ENCODE measurements at places on chromosomes 1 and 21.

DNA sequence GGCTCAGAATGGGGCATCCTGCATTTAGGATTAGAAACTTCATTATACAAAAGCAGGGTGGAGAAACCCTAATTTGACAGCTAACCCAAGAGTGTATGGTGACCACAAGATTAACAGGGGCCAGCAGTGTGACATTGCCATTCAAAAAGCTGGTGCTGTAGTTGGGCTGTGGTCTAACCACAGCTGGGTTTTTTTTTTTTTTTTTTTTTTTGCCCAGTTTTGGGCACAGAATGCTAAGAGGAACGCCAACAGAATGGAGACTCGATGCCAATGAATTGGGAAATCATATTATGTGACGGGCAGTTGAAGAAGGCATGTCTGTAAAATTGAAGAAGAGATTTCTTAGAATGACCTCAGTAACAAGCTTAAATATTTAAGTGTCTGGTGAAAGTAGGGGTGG lies 58.4 kb downstream of the NFIA start:
- H3K4me3 ChIP-seq, result no peak overlapping the region
- H3K36me3 ChIP-seq, result no peaks in the 10 kb centered on the region
- no peaks in the 10 kb centered on the region for H3K27me3 ChIP-seq
- H3K27ac ChIP-seq, result no peak overlapping the region
- H3K4me1 ChIP-seq, result peaks cover 2% of the 10 kb centered on the region

GRCh38 chr1:55204997-55205396 lies 10.2 kb downstream of the USP24 start:
- no peak overlapping the region for H3K27ac ChIP-seq
- no peak overlapping the region for H3K4me3 ChIP-seq
- DNase-seq, result no peak
- H3K4me1 ChIP-seq, result peaks cover 2% of the 10 kb centered on the region

DNA sequence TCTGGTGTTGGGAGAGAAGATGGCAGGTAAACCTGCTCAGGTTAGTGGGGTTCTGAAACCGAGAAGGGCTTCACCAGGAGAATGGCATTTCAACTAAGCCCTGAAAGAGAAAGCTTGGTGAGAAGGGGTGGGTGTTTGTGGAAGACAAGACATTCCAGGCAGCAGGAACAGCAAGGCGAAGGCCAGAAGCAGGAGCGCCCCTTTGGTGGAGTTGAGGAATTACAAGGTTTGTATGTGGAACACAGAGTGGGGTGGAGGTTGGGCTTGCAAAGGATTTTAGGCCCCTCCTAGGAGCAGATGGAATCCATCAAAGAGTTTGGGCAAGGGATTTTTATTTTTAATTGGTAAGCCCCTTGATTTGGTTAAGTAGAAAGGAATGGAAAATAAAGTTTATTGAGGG lies 24.8 kb upstream of the ELOA start:
- H3K27me3 ChIP-seq, result no peaks in the 10 kb centered on the region
- no peaks in the 10 kb centered on the region for H3K36me3 ChIP-seq
- peak; percentile 82 for DNase-seq
- no peaks in the 10 kb centered on the region for H3K4me1 ChIP-seq

- H3K27me3 ChIP-seq, result no peaks in the 10 kb centered on the region
- peaks cover 8% of the 10 kb centered on the region for H3K4me1 ChIP-seq
- no peak overlapping the region for H3K4me3 ChIP-seq
These were observed 262.5 kb downstream of the GRIK3 start for GRCh38 chr1:36771660-36772284.

DNA sequence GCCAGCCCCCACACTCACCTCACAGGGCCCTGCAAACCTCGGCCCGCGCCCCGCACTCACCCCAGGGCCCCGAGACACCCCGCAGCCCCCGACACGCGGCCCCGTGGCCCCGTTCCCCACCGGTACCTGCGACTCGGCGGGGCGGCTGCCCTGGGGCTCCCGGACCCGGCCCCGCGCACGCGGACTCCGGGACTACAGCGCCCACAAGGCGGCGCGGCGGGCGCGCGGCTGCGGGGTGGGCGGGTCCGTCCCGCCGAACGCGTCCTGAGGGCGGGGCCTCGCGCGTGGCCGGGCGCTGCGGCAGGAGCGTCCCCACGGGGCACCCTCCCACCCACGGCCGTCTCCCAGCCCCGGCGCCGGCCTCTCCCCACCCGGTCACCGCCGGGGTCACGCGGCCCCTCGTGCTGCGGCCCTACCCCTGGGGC lies at the start of gene SLC19A1:
TSS of gene SLC19A1 (minus strand) at position 199 of the 425 bp plus-strand sequence. CDS start 4,481 bp downstream, outside the sequence.
- no peaks in the 10 kb centered on the region for H3K4me1 ChIP-seq
- H3K36me3 ChIP-seq, result peaks cover 2% of the 10 kb centered on the region
- DNase-seq, result no peak
- no peak within 1 kb of the TSS for H3K27ac ChIP-seq
- H3K4me3 ChIP-seq, result peak within 1 kb of the TSS; percentile 68

DNA sequence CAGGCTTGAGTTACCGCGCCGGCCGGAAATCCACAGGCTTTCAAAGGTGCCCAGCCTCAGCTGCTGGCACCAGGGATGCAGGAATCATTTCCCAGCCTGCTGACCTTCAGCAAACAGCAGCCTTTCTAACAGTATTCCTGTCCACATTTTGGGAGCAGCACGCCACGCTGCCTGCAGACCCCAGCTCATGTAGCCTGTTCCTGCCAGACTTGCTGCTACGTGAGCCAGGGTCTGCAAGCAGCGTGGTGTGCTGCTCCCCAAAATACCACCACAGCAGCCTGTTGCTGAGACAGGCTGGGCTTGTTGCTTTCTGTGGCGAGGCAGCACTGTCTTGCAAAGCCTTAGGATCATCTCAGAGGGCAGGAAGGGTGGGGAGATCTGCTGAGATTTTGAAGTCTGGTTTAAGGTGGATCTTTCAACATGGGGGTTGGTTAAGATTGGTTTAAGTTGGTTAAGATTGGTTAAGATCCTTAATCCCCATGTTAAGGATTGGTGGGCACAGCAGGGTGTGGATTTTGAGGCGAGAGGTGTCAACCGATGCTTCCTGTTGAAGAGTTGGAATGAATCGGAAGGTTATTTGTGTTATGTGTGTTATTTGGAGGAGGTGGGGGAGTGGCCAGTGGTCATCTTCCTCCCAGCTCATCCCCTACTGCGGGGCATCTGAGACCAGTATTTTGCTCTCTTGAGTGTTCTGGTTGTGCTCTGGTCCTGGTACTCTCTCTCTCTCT lies 12.9 kb downstream of the FAAH start:
- peaks cover 6% of the 10 kb centered on the region for H3K4me1 ChIP-seq
- no peaks in the 10 kb centered on the region for H3K36me3 ChIP-seq
- no peak overlapping the region for H3K27ac ChIP-seq
- no peaks in the 10 kb centered on the region for H3K27me3 ChIP-seq
- H3K4me3 ChIP-seq, result no peak overlapping the region

DNA sequence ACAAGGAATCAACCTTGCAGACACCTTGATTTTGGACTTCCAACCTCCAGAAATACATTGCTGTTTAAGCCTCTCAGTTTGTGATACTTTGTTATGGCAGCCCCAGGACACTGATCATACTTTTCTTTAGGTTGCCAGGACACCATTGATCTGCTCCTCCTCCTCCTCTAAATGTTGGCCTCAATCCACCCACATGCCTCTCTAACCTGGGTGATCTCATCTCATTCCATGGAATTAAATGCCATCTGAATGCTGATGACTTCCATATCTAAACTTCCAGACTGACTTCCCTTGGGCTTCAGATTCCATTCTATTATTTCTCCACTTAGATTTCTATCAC lies 7.4 kb upstream of the PPP1R15B start:
- H3K27me3 ChIP-seq, result no peaks in the 10 kb centered on the region
- DNase-seq, result no peak
- H3K36me3 ChIP-seq, result no peaks in the 10 kb centered on the region
- H3K27ac ChIP-seq, result no peak overlapping the region

DNA sequence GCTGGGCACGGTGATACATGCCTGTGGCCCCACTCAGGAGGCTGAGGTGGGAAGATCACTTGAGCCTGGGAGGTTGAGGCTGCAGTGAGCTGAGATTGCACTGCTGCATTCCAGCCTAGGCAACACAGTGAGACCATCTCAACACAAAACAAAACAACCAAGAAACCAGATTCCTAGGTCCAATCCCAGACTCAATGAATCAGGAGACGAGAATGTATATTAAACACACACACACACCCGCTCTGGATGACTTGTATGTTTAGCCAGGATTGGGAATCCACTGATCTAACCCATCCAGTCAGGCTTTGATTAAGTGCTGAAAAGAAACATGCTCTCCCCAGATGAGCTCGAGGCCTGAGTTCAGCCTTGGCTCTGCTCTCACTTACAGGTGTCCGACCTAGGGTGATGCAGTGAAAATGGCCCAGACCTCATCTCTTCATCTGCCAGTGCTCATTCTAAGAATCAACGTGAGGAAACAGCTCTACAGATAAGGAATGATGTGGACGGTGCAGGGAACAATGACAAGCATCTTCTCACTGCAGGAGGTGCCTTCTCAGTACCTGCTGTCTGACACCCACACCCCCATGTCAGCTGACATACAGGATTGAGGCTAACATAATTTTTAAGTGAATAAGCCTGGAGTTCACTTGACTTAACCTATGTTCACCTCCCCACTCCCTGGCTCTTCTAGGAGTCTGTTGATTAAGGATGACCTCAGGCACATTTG lies 15.3 kb upstream of the SRSF4 start:
- H3K27me3 ChIP-seq, result no peaks in the 10 kb centered on the region
- peaks cover 13% of the 10 kb centered on the region for H3K36me3 ChIP-seq
- H3K4me3 ChIP-seq, result no peak overlapping the region
- no peak overlapping the region for H3K27ac ChIP-seq
- no peaks in the 10 kb centered on the region for H3K4me1 ChIP-seq
- no peak for DNase-seq

DNA sequence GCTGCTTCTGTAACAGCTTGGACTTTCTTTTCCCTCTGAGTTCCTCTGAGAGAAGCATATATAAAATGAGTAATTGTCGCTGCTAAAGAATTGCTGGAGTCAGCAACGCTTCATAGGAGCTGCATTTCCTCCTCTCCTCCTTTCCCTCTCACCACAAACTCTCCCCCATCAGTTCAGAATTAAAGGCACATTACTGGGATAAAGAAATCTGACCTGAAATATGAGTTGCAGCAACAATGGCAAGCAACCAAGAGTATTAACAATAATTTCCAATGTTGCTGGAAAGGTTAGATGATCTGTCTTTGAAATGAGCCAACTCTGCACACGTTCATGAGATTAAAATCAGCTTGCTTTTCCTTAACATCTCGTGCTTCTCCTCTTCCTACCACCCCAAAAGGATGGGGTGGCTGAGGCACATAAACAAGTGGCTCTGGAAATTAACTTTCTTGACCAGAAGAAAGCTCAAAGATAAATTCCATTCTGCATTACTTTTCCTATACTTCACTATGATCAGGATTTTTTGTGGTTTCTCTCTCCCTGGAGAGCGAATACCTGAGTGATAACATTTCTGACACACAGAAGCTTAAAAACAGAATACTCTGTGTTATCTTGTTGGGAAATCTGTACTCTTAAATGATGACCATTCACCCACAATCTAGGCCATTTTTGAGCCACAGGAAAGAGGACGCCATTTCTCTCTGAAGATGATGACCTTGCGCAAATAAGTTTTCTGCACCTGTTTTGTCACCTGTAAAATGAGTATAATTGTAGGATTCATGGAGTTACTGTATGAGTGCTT lies 90.2 kb downstream of the TGFBR3 start:
- no peak overlapping the region for H3K27ac ChIP-seq
- no peak overlapping the region for H3K4me3 ChIP-seq
- H3K4me1 ChIP-seq, result peaks cover 2% of the 10 kb centered on the region
- no peaks in the 10 kb centered on the region for H3K27me3 ChIP-seq

- DNase-seq, result no peak
- peaks cover 2% of the 10 kb centered on the region for H3K4me1 ChIP-seq
- no peaks in the 10 kb centered on the region for H3K27me3 ChIP-seq
- H3K27ac ChIP-seq, result no peak overlapping the region
- H3K4me3 ChIP-seq, result no peak overlapping the region
These were observed 12.4 kb upstream of the CYB5R1 start for GRCh38 chr1:202979459-202979858.

DNA sequence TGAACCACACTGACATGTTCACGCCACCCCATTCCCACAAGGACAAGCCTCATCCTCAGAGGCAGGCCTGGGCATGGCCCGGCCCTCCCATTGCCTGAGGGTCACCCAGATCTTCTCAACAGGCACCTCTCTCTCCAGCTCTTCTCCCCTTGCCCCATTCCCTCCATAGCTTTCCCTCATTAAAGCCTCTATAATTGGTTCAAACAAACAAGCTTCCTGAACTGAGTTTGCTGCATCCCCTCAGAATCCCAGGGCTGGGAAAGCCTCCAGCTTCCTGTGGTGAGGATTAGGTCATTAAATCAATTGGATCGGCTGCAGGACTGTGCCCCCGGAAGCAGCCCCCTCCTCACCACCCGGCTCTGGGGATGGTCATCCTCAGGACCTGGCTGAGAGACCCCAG lies 18.9 kb downstream of the CTNNBIP1 start:
- DNase-seq, result no peak
- no peak overlapping the region for H3K4me3 ChIP-seq
- peaks cover 6% of the 10 kb centered on the region for H3K4me1 ChIP-seq
- no peaks in the 10 kb centered on the region for H3K36me3 ChIP-seq
- no peaks in the 10 kb centered on the region for H3K27me3 ChIP-seq

GRCh38 chr1:242535986-242536385 lies 11.5 kb upstream of the PLD5 start:
- H3K4me3 ChIP-seq, result no peak overlapping the region
- H3K27ac ChIP-seq, result no peak overlapping the region
- H3K4me1 ChIP-seq, result no peaks in the 10 kb centered on the region

DNA sequence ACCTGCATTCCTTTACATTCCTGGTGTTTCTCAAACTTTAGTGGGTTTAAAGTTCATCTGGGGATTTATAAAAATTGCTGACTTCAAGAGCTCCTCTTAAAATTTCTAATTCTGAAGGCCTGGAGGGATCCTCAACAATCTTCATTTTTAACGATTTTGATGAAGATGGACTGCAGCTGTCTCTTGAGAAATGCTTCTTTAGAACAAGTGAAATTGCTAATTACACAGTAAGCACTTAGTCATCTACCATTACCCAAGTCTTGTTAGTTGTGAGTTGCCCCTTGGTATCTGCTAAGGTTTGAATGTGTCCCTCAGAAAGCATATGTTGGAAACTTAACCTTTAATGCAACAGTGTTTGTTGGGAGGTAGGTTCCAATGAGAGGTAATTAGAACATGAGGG lies 163.7 kb downstream of the LTN1 start:
- no peak overlapping the region for H3K27ac ChIP-seq
- H3K4me3 ChIP-seq, result no peak overlapping the region
- DNase-seq, result no peak
- no peaks in the 10 kb centered on the region for H3K36me3 ChIP-seq
- no peaks in the 10 kb centered on the region for H3K27me3 ChIP-seq
- no peaks in the 10 kb centered on the region for H3K4me1 ChIP-seq

- H3K27ac ChIP-seq, result no peak overlapping the region
- H3K36me3 ChIP-seq, result no peaks in the 10 kb centered on the region
- peaks cover 5% of the 10 kb centered on the region for H3K4me1 ChIP-seq
- H3K4me3 ChIP-seq, result no peak overlapping the region
- DNase-seq, result no peak
These were observed 12.3 kb downstream of the COLGALT2 start for GRCh38 chr1:184025242-184025675.

- DNase-seq, result no peak
- H3K36me3 ChIP-seq, result no peaks in the 10 kb centered on the region
- 0 out of 2 replicates have a peak, but pooled peaks cover 1% of the 10 kb centered on the region for H3K27me3 ChIP-seq
- H3K4me3 ChIP-seq, result no peak overlapping the region
- peaks cover 2% of the 10 kb centered on the region for H3K4me1 ChIP-seq
These were observed 107.8 kb upstream of the WNT4 start for GRCh38 chr1:22250724-22251123.

- H3K27ac ChIP-seq, result no peak overlapping the region
- H3K36me3 ChIP-seq, result peaks cover 3% of the 10 kb centered on the region
- no peak for DNase-seq
- no peaks in the 10 kb centered on the region for H3K4me1 ChIP-seq
- no peaks in the 10 kb centered on the region for H3K27me3 ChIP-seq
These were observed 10.6 kb upstream of the TAS1R2 start for GRCh38 chr1:18869847-18870594.
